Stimulated activated CD8-positive, alpha-beta memory T cell treated with anti-CD3 and anti-CD28 coated beads, Interleukin-15, amount 100 ng/mL, for 1 hour (primary cell): ENCODE measurements at places on chromosomes 5 and 9.

- no peak for DNase-seq
These were observed 91.4 kb upstream of the CCDC112 start for GRCh38 chr5:115387816-115388215.

GRCh38 chr5:133364936-133365707 lies 247.2 kb downstream of the FSTL4 start:
- DNase-seq = no peak

DNA sequence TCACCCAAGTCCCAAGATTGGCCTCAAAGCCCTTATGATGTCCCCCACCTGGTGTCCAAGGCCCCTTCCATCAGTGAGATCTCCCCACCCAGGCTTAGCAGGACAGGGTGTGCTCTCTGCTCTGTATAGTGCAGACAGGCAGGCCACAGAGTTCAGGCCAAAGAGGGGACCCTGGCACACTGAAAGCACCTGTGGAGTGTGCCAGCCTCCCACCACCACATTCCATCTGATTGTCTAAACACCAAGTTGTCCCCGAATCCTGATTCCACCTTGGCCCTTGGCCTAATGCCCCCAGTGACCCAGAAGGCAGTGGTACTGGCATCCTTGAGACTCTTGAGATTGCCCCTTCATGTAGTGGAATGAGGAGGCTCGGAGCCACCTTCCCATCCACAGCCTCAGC lies 5.4 kb downstream of the SPINK4 start:
- DNase-seq = no peak

GRCh38 chr5:176844706-176845391 lies 34.5 kb downstream of the UNC5A start:
- DNase-seq = no peak

- DNase-seq = no peak
These were observed 1829.9 kb downstream of the EFNA5 start for GRCh38 chr5:105840800-105841199.

- no peak for DNase-seq
These were observed 5.7 kb upstream of the CTSL start for GRCh38 chr9:87720173-87720572.

DNA sequence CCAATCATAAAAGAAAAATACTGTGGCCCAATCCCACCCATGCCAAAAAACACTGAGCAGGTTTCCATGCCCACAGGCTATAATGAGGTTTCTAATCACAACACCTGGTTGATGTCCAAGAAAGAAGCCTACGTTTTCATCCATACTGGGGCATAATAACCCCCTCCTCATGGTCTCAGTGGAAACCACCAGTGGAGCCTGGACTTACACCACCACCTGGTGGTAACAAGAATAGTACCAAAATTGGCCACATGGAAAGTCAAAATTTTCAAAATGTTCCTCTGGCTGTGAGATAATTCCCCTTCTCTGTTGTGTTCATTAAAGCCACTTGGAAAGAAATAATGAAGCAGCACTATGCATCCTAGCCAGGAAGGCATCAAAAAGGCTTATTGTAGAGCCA lies 687.3 kb upstream of the ST8SIA4 start:
- DNase-seq = no peak

DNA sequence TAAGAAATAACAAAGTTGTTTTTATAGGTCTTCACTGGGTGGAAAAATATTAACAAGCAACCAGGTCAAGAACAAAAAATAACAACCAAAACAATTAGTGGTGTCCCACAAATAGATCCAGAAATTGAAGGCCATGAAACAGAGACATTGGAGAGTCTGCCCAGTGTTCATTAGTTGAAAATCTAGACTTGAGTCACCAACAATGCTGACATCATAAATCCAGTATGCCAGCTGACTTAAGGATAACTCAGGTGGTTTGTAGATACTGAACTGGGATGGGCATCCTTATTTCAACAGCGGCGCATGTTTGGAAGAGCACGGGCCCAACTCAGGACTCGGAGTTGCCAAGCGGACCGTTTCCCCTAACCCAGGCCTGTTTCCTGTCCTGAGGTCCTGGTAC lies 80.7 kb upstream of the TNFAIP8 start:
- no peak for DNase-seq

GRCh38 chr5:174990909-174991308 lies 266.5 kb downstream of the MSX2 start:
- DNase-seq = no peak

GRCh38 chr9:96242811-96243210 lies 59.2 kb downstream of the HSD17B3 start:
- no peak for DNase-seq

DNA sequence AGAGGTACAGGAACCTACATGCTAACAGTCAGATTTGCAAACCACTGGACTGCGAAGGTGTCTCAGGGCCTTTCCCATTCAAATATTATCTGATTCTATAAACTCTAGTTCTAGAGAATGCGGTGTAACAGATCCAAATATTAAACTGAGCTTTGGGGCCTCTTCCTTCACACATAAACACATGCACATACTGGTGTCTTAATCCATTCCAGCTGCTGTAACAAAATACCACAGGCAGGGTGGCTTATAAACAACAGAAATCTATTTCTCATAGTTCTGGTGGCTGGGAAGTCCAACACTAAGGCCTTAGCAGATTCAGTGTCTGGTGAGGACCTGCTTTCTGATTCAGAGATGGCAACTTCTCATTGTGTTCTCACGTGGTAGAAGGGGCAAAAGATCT lies 30.2 kb downstream of the RETREG1 start:
- no peak for DNase-seq

- no peak for DNase-seq
These were observed 445.2 kb downstream of the ELAVL2 start for GRCh38 chr9:23380821-23381220.

DNA sequence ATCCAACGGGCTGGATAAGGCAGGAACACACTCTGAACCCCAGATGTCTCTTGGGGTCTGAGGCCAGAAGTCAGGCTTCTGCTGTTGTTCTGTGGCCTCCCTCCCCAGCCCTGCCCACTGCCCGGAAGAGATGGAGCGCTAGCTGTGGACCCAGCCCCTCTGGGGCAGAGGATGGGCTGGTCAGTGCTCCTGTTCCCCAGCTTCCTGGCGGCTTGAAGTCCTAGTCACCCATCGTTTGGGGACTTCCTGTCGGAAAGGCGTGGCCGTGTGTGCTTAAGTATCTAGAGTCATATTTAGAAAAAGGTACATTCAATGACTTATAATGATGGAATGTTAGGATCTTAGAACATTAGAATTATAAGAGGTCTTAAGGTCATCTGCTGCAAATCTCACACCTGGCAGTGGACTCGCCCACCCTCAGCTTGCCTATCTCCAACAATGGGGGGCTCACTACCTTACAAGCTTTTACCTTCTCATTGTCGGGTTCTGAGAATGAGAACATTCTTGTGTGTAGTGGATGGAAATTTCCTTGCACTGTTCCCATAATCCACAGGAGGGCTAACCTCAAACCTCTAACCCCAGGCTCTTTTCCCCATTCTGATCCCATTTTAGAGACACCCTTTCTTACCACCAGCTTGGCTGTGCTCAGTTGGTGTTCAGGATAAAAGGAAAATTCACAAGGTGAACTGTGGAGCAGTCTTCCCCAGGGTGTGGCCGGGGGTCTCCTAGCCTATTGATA lies 13.4 kb upstream of the AIF1L start:
- DNase-seq = no peak
